ENCODE measurements at places on chromosomes 11 and 22.
A peak's percentile ranks its signal among the peaks of the same experiment; 100 is the strongest.

GRCh38 chr11:12245549-12246016 is 131.8 kb upstream of the PARVA start:
- no peak for DNase-seq

DNA sequence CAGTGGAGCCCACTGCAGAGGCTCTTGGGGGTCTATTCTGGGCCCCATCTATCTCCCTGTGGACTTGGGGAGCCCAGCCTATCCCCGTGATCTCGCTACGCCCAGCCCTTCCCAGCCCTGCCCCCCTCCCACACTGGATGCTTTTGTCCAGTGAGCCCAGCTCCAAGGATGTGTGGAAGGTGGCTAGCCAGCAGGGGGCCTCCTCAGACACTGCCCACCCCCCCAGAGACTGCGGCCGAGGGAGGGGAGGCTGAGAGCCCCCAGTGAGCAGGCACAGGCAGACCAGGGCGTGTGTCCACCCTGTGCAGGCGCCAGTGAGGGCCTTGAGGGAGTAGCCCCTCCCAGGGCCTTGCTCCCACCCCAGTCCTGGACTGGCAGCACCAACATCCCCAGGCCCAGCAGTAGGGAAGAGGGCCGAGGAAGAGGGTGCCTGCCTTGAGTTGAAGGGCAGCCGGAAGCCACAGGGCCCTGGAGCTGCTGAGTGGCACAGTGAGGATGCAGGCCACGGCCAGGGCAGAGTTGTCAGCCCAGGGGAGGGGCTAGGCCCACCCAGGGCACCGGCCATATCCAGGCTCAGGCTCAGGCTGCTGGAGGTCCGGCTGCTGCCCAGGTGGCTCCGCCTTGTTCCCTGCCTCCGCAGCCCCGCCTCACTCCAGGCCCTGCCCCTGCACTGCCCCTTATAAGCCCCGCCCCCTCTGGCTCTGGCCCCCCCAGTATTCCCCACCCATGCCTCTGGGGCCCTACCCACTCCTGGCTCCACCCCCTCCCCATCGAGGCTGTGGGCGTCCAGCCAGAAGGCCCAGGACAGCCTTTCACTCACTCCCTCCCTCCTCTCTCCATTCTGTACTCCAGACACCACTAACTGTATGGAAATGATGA is 28.0 kb downstream of the MOB2 start:
- no peak for DNase-seq

GRCh38 chr11:83970061-83970671 is 684.0 kb upstream of the CCDC90B start:
- no peak for DNase-seq

DNA sequence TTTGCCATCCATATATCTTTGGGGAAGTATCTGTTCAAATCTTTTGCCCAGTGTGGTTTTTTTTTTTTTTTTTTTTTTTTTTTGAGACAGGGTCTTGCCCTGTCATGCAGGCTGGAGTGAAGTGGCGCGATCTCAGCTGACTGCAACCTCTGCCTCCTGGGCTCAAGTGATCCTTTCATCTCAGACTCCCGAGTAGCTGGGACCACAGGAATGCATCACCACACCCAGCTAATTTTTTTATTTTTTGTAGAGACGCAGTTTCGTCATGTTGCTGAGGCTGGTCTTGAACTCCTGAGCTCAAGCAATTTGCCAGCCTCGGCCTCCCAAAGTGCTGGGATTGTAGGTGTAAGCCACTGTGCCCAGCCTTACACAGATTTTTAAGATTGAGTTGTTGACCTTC is 4.8 kb upstream of the FAM118A start:
- no peak for DNase-seq

- no peak for DNase-seq
Measured at GRCh38 chr11:96132437-96132836, 208.5 kb upstream of the MTMR2 start.

- no peak for DNase-seq
Measured at GRCh38 chr11:67442504-67443404, 522 bp downstream of the CORO1B start.

GRCh38 chr11:13902523-13902922 is 60.0 kb upstream of the SPON1 start:
- no peak for DNase-seq

DNA sequence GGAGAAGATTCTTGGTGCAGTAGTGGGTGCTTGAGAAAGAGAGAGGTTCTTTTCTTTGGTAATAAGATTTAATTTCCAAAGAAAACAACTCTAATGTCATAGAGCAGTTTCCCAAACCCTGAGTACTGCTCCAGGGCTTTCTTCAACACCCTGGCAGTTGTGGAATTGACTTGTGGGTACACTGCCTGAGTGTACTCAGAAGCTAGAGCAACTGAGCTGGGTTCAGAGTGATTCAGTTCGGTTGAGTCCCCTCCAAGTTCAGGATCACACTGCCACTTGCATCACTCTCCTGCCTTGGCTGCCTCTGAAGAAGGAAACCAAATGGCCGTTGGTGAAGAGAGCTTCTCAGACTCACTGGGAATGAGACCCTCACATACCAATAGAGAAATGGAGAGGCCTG is 5.3 kb downstream of the DMC1 start:
- no peak for DNase-seq

DNA sequence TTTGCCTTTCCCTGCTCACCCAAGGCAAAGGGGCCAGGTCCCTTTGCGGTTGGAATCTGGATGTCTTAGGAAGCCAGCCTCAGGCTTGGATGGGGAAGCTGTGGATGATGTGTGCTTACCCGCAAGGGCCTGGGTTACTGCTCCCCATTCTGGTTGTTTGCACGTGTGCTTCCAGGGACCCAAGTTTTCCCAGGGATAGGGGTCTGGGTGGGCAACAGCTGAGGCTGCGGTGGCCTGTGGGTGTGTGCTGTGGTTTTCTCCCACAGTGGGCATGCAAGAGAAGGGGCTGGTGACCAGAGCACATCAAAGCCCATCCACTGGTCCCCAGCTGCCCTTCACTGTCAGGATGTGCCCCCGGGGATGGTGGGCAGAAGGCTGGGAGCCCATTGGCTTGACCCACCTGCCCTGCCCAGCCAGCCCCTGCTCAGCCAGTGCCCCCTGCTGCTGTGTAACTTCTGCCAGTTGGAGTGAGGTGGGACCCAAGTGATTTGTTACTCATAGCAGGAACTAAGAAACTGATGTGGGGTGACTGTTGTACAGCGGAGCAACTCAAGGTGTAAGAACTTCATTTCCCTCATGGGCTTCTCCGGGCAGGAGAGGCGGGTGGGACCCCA is 3.3 kb downstream of the CAPN5 start:
- DNase-seq, result no peak

GRCh38 chr11:41323446-41323845 is 136.0 kb downstream of the LRRC4C start:
- no peak for DNase-seq

GRCh38 chr11:2724104-2724503 is 24.3 kb upstream of the KCNQ1OT1 start:
- no peak for DNase-seq

GRCh38 chr11:9008011-9008550 is 4.3 kb upstream of the NRIP3 start:
- no peak for DNase-seq

DNA sequence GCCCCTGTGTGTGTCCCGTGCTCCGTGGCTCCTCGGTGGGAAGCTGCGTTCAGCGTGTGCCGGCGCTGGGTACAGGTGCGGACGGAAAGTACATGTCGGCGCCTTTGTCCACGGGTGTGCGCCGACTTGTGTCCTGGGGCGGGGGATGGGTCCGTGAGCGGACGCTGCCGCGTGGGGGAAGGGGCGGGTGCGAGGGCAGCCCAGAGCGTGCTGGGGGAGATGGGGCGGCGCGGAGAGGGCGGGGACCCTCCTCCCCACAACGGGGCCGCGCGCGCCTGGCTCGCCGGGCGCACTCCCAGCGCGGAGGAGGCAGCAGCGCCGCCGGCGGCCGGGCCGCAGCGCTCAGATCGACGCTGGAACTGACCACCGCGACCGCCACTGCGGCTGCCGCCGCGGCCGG is 33.6 kb upstream of the RELT start:
- DNase-seq, result no peak

DNA sequence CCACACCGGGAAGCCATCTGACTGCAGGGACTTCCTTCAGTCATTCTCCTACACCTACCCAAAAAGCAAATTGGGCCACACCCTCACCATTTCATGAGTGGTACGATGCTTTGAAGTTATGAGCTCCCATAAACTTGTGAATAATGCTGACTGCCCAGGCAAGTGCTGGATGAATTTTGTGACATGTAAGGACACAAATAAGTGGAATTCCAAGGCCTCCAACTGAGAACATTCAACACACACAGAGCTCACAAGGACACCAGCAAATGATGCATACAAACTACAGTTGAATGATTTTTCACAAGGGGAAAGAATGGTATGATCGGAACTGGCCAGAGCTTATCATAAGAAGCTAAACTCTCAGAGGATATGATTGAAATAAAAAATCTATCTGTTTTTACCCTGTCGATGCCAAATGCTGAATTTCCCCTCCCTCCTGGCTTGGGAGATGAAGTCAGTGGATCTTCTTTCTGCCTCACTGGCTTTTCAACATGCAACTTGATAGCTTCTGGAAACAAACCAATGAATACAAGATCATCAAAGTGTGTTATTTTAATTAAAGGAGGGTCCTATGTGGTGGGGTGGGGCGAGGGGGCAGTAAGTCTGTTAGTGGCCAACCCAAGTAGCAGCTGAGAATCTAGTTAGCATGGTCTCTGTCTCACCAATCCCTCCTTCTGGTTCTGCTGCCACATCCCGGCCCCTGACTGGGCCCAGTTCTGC is 123.8 kb downstream of the WT1 start:
- DNase-seq, result no peak

DNA sequence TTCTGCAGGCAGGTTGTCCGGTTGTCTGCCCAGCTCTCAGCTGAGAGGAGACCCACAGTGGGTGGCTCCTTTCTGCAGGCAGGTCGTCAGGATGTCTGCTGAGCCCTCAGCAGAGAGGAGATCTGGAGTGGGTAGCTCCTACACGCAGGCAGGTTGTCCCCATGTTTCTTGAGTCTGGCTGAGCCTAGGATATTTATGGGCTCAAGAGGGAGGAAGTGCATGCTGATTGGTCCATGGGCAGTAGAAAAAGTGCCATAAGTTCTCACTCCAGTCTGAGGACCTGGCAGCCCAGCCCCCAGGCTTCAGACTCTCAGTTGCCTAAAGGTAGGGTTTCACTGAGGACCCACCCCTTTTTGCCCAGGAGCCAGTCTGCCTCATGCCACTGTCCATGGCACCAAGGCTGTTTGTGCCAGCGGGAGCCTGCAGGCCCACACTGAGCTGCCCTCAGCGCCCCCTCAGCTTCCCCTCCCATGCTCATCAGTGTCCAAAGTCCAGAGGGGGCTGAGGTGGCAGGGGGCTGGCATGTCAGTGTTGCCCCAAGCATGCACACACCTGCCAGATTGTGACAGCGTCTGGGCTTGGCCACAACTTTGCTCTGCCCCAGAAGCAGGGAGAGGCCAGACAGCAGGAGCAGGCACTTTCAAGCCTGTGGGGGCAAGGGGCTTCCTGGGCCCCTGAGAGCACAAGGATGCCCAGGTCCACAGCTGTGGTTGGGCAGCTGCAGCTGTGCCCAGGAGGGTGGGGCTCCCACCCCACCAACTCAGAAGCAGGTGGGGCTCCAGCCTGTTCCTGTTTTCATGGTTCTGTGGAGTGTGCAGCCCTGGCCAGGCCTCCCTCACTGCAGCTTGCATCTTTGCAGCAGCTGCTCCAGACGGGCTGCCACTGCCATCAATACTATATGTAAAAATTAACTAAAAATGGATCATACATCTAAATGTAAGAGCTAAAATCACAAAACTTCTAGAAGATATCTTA is 3.8 kb upstream of the RNF141 start:
- DNase-seq, result no peak

- DNase-seq, result no peak
Measured at GRCh38 chr11:67539550-67539949, 16.3 kb upstream of the CABP2 start.

GRCh38 chr11:77353131-77353530 is 51.6 kb upstream of the GDPD4 start:
- DNase-seq, result no peak

GRCh38 chr11:117000014-117000737 is 98.1 kb downstream of the SIK3 start:
- no peak for DNase-seq

DNA sequence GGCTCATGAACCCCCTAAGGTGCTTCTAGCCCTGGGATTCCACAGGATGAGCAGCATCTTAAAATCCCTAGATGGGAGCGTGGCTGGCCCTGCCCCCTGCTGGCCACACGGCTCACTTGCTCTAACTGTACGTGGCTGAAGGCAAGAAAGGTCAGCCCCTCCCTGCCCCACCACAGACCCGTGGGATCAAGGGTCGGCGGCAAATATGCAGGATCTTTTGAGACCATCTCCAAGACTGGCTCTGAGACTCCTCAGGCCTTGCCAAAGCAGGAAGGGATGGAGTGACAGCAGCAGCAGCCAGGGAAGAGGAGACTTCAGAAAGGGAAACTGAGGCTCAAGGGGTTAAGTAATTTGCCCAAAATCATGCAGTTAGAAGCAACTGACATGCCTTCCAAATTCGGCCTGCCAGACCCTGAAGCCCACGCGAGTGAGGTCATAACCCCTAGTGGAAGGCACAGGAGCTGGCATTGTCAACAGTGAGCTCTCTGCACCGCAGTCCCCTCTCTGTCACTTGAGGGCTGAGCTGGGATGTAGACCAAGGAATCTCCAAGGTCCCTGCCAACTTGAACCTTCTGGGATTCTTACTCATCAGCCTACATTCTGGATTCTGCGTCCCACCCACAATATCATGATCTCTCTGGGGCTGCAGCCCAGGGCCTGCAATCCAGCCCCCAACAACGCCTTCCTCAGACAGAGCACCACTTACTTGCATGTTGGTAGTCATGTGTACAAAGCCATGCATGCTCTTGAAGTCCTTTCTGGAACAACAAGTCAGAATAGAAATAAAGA is 31.4 kb downstream of the CREB3L1 start:
- peak; percentile 74 for DNase-seq

DNA sequence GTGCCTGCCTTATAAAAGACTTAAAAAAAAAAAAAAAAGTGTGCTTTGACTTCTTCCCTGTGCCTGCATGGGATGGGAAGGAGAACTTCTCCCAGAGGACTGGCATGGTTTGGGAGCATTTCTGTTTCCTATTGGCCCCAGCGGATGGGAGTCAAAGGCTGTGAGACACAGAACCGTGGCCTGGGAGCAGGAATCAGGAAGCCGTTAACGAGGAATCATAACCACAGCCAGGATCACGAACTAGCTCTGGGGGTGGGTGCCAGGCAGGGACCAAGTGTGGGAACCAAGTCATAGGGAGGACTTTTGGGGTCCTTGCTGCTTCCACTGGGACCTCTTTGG is 526 bp downstream of the C1QTNF6 start:
- no peak for DNase-seq

DNA sequence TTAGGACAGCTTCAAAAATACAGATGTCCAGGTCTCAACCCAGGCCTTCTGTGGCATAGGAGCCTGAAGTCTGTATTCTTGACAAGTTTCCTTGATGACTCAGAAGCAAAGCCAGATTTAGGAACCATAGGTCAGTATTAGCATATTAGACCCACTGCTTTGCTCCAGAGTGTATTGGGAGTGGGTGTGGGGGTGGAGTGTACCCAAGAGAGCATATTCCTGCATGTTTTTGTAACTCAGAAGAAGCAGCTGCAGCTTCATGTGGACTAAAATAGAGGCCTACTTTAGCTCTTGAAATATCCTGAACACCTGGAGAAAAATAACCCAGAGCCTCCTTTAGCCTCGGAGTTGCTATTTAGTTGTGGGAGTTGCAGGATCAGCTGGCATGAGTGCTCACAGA is 106.7 kb downstream of the CCDC81 start:
- no peak for DNase-seq

Measured in GM19239 (cell line).